ENCODE measurements at places on chromosomes 5 and 9.

- DNase-seq = no peak
These were observed 90.1 kb downstream of the LMX1B start for GRCh38 chr9:126703866-126704156.

- DNase-seq = no peak
These were observed 101.9 kb upstream of the S1PR3 start for GRCh38 chr9:88889386-88889785.

- DNase-seq = no peak
These were observed 12.5 kb upstream of the CCNJL start for GRCh38 chr5:160324886-160325285.

DNA sequence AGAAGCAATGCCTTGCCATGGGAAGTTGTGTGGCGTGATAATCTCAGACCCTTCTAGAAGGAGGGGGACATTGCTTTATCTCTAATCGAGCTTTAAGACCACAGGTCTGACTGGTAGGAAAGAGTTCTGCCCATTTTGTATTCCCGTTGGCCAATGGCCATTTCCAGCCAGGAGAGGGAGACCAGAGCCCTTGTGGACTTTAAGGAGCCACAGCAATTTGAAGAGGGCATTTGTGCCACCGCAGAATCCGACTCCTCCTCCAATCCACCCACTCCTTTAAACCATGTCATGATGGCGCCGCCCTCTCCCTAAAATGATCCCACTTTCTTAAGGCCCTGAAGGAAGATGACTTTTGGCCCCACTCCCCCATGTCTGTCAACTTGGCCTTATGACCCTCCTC, 560.5 kb upstream of the ADAMTS16 start:
- DNase-seq = no peak

DNA sequence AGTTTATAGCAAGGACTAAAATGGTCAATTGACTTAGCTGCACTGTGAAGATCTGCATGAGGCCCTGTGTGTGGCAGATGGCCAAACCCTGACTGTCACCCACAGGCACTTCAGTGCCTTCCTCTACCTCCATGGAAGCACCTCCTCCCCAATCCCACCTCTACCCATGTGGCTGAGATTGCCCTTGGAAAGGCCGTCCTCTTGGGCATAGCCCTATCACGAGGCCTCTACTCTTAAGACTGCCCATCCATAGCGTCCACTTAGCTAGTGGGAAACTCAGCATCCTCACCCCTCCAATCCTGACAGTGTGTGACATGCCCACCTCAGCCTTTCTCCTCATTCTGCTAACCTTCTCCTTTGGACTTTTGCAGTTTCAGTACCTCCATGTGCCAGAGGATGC, 510.2 kb downstream of the BNC2 start:
- no peak for DNase-seq

GRCh38 chr9:89880161-89880560, 275.3 kb downstream of the GADD45G start:
- DNase-seq = no peak

- no peak for DNase-seq
These were observed 16.7 kb downstream of the SLC25A25 start for GRCh38 chr9:128084746-128085145.

Measured in GM18507 (cell line).